ENCODE measurements at places on chromosomes 12 and 14. TPM values are rescaled to one million over a fixed set of nuclear protein-coding genes. Genes with fewer than 3 reads are reported as not detected.

DNA sequence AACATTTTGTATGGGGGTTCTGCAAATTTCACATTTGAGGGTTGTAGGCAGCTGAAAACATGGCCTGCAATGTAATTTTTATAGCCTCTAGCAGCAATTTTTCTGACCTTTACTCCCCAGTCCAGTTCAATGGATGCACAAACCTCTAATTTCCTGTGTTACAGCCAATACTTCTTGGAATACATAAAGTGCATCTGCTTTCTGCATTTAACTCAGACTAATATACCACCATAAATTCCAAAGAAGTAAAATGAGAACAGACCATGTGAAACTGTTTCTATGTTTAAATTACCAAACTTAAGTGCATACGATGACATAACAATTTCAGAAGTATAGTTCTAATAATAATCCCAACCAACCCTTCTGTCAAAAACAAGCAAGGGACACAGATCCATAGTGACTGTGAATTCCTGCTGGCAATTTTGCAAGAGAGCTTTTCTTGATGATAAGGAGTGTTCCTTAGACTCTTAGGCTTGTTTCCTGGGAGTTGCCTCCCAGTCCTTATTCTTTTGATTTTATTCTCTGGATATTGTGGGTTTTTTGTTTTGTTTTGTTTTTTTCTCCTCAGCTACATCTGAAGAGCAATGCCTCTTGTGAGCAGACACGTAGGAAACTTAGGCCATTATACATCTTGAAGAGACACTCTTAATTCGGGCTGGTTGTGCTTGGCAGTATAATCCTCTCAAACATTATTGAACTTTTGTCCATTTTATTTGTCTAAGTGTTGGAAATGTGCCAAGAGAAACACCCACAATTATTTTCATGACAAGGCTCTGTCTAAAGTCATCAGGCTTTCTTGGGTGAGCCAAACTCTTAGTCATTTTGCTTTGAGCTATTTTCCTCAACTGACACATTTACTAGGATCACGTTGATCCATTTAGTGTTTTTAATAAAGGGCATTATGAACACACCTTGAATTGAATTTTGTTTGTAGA is 51.3 kb upstream of the RERGL start:
- H3K36me3 ChIP-seq: no peaks in the 10 kb centered on the region
- H3K27ac ChIP-seq: no peak overlapping the region
- no peak for DNase-seq
- no peak overlapping the region for H3K4me3 ChIP-seq

The NUBPL gene
- 11.6 TPM for total RNA-seq

DNA sequence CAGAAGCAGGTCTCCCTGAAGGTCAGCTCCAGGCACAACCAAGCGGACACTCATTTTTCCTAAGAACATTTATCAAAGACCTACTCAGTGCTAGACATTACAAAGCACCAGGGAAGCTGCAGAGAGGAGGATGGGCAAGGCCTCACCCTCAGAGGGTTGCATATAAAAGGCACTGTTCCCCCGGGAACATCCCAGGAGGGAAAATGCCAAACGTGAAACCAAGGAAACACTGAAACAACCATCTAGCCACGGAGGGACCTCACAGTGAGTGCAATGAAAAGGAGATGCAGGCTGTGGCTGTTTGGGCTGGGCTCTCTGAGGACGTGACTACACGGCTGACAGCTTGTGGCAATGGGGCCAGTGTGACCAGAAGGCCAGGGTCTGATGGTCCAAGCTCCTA is 117.4 kb upstream of the VASH1 start:
- DNase-seq: no peak

- peaks cover 6% of the 10 kb centered on the region for H3K4me1 ChIP-seq
- H3K27ac ChIP-seq: no peak overlapping the region
- no peak overlapping the region for H3K4me3 ChIP-seq
Observed at GRCh38 chr14:31578266-31578665, 17.1 kb downstream of the NUBPL start.

The C12orf54 gene
- total RNA-seq: not detected

The KRT82 gene
- not detected for total RNA-seq

DNA sequence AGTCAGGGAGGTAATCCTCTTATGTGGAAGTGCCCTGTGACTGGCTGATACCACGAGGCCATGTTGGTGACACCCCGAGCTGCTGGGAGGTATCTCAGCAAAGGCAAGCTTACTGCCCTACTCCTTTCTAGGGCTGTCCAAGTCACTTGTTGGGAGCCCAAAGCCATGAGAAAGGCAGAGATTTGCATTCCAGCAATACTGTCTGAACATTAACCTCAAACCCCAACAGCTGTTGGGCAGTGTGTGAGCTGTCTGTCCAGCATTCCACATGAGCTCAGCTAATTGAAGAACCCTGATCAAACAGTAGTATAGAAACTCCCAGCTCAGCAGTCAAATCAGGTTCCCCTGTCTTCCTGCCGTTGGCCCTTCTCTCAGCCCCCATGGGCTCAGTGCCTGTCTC is 9.2 kb downstream of the ABHD4 start:
- H3K4me1 ChIP-seq: no peaks in the 10 kb centered on the region
- peaks cover 57% of the 10 kb centered on the region for H3K36me3 ChIP-seq
- peak overlapping the region; percentile 14 for H3K27ac ChIP-seq

The TMEM63C gene
- total RNA-seq: 0.22 TPM

GRCh38 chr12:13045816-13046215 is 1.6 kb downstream of the FAM234B start:
- H3K27me3 ChIP-seq: no peaks in the 10 kb centered on the region
- H3K27ac ChIP-seq: no peak overlapping the region
- H3K4me3 ChIP-seq: no peak overlapping the region
- peaks cover 7% of the 10 kb centered on the region for H3K4me1 ChIP-seq
- peak; percentile 11 for DNase-seq

The MSRB3 gene
- 2.8 TPM for total RNA-seq
